ENCODE measurements at places on chromosomes 6 and 20. TPM values are rescaled to one million over a fixed set of nuclear protein-coding genes. Genes with fewer than 3 reads are reported as not detected.

Gene GABRR1
- polyA plus RNA-seq, result not detected

Gene GPX5
- polyA plus RNA-seq, result 3.6 TPM

Gene NANP
- 5.7 TPM for polyA plus RNA-seq

Gene C6orf163
- 2.8 TPM for polyA plus RNA-seq

Gene VGLL2
- polyA plus RNA-seq, result not detected

Gene GJA1
- 2.6 TPM for polyA plus RNA-seq

Gene TCFL5
- 8.4 TPM for polyA plus RNA-seq

Gene PARD6B
- polyA plus RNA-seq, result 20.4 TPM

Gene PRL
- not detected for polyA plus RNA-seq

Gene SDC4
- polyA plus RNA-seq, result 35.4 TPM

Gene HLA-G
- 0.12 TPM for polyA plus RNA-seq

Gene ZNF451
- polyA plus RNA-seq, result 34.6 TPM

Gene CNR1
- 0.69 TPM for polyA plus RNA-seq

Gene SIGLEC1
- not detected for polyA plus RNA-seq

Gene SPATA2
- polyA plus RNA-seq, result 9.4 TPM

Gene CCN5
- 0.20 TPM for polyA plus RNA-seq

Gene PIGT
- 150 TPM for polyA plus RNA-seq

Gene CLIC5
- 10.5 TPM for polyA plus RNA-seq

Gene PNPLA1
- polyA plus RNA-seq, result not detected

Gene CLPSL1
- not detected for polyA plus RNA-seq

Gene HSPA1A
- polyA plus RNA-seq, result 51.2 TPM

Gene DSE
- polyA plus RNA-seq, result 12.7 TPM

Gene SOX18
- polyA plus RNA-seq, result 3.5 TPM

Gene C6orf141
- polyA plus RNA-seq, result 0.98 TPM

Gene XKR7
- 0.02 TPM for polyA plus RNA-seq

Gene SPTLC3
- polyA plus RNA-seq, result 3.2 TPM

Gene VWA7
- 12.3 TPM for polyA plus RNA-seq

Gene ECT2L
- not detected for polyA plus RNA-seq

Gene DSN1
- 12.4 TPM for polyA plus RNA-seq

Gene SLC22A1
- polyA plus RNA-seq, result not detected

Gene WFDC5
- polyA plus RNA-seq, result not detected

Gene TP53INP2
- polyA plus RNA-seq, result 12.5 TPM

Gene CST1
- not detected for polyA plus RNA-seq

Gene CLPSL2
- polyA plus RNA-seq, result not detected

Gene FHL5
- polyA plus RNA-seq, result not detected

Gene MPIG6B
- not detected for polyA plus RNA-seq

Gene FGD2
- 0.29 TPM for polyA plus RNA-seq

Gene ULBP1
- polyA plus RNA-seq, result not detected

Gene THBD
- 2.5 TPM for polyA plus RNA-seq

Gene FAM83C
- polyA plus RNA-seq, result not detected

Gene TP53TG5
- polyA plus RNA-seq, result 3.5 TPM

Gene HCRTR2
- polyA plus RNA-seq, result not detected

Gene FRK
- 1.0 TPM for polyA plus RNA-seq

Gene POPDC3
- polyA plus RNA-seq, result 80.0 TPM

Gene BCLAF1
- polyA plus RNA-seq, result 45.1 TPM

Gene C6orf52
- polyA plus RNA-seq, result 7.2 TPM

Gene DEFB124
- polyA plus RNA-seq, result not detected

Gene C6orf15
- polyA plus RNA-seq, result not detected
